ENCODE measurements at places on chromosomes 12 and 14.

GRCh38 chr12:89464974-89465592 lies 59.5 kb downstream of the GALNT4 start:
- DNase-seq: no peak

DNA sequence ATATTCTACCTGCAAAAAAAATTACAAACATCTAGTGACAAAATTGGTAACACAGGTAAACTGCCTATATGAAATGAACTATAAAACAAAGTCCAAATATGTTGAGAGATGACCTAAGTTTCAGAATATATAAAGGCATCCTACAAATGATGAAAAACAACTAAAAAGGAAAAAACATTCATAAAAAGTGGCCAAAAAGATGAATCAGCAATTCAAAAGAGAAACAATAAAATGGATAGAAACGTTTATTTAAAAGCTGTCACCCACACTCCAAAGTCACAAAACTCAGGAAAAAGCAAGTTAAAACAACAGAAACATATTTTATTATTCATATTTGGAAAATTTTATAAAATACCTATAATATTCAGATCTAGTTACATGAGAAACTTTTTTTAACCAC lies 106.5 kb upstream of the DCN start:
- DNase-seq: no peak

DNA sequence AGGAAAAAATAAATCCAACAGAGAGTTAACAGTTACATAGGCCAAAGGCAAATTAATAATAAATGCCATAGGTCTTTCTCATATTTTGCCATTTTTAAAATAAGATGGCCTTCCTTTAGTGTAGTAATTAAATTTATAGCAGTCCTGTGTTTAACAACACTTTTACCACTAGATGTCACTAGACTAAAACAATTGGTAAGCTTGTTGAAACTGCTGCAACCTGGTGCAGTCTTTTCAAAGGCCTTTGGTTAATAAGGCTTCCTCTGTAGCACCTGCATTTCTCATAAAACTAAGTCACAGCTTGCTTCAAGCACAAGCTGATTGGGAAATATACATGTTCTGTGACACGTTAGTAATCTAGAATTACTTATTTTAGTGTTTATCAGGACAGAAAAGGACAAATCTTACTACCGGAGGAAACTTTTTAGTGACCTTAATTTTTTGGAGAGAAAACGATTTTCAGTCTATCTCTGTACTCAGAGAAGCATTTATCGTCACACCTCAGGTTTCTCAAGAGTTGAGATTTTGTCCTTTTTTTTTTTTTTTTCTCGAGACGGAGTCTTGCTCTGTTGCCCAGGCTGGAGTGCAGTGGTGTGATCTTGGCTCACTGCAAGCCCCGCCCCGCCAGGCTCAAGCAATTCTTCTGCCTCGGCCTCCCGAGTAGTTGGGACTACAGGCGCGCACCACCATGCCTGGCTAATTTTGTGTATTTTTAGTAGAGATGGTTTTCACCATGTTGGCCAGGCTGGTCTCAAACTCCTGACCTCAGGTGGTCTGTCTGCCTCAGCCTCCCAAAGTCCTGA lies 20.0 kb downstream of the BORCS5 start:
- no peak for DNase-seq

DNA sequence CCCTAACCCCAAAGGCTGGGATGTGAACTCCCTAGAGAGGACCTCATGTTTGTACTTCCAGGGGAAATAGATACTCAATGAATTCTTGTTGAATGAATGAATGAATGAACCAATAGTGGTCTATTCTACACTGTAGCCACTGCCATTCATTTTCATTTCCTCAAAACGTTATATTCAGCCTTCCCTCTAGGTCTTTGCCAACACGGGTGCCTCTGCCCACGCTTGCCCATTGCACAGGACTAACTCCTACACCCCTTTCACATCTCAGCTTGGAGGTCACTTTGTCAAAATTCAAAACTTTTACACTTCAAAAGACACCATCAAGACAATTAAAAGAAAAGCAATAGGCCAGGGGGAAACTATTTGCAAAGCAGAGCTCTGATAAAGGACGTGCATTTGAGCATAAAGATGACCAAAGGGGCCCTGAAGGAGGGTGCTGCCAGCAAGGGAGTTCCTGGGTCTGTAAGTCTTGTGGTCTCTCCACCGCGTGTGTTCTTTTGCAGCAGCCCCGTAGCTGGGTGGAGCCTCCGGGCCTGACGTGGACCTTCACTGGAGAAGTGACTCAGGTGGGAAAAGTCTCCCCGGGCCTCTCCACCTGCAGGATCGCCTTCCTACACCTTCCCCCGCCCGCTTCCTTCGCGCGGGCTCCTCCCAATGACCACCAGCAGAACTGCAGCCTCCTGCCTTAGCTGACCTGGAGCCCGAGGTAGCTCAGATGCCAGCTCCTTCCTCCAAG lies 31.5 kb downstream of the TMEM63C start:
- peak; percentile 77 for DNase-seq

- DNase-seq: no peak
Measured at GRCh38 chr12:24979976-24980730, 31.3 kb upstream of the BCAT1 start.
